ENCODE measurements at places on chromosomes 2 and 18. TPM values are rescaled to one million over a fixed set of nuclear protein-coding genes. Genes with fewer than 3 reads are reported as not detected.
A peak's percentile ranks its signal among the peaks of the same experiment; 100 is the strongest.

Gene MYO5B
- 0.70 TPM for total RNA-seq

Gene FZD7
- 0.19 TPM for total RNA-seq

Gene TMEM169
- 0.85 TPM for total RNA-seq

Gene TUBA3E
- total RNA-seq, result not detected

Gene HOXD9
- total RNA-seq, result 24.5 TPM

Gene FAM237A
- not detected for total RNA-seq

GRCh38 chr2:221176667-221177066 lies 395.4 kb downstream of the EPHA4 start:
- DNase-seq, result no peak

GRCh38 chr2:116687371-116687770 lies 1127.1 kb upstream of the DDX18 start:
- no peak for DNase-seq

DNA sequence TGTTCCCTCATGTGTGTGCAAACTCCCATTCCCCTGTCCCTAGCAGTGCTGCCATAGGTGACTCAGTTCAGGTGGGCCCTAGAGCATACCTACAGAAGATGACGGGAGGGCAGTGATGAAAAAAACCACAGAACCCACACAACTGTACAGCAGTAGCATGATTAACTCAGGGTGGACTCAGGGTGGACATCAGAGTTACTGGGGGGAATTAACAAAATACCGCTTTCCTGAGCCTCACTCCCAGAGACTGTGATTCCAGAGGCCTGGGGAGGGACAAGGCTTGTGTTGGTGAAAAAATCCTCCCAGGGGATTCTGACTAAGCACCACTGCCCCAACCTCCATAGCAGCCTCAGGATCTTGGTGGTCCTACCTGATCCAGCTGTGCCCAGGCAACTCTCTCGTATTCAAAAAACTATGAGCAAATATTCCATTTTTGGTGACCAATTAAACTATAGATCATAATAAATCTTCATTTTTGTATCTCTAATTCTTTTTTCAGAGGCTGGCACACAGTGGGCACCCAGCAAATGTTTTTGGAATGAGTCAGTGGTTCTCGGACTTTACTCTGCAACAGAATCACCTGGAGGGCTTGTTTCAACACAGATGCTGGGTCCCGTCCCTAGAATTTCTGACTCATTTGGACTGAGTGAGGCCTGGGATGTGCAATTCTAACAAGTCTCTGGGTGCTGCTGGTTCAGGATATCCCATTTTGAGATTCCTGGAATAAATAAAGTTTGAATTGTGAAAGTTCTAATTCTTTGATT lies 84.1 kb upstream of the NABP1 start:
- DNase-seq, result no peak

- no peak for DNase-seq
Observed at GRCh38 chr2:66772618-66773017, 337.7 kb downstream of the MEIS1 start.

- DNase-seq, result no peak
Observed at GRCh38 chr2:161424394-161424769, 8.3 kb downstream of the TBR1 start.

DNA sequence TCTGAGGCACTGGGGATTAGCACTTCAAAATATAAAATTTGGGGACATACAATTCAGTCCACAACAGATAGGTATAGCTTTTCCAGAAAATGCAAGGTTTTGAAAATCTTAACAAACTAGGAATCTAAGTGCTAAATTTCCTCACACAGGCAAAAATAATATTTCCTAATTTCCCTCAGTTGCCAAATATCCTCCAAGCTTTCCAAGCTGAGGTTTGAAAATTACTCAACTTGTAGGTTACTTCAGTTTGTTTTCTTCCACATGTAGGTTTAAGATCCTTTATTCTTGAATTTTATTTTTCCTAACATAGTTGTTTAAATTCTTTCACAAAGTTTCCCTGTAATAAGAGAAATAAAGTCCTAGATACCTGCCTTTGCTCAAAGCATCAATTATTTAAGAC lies 192.9 kb upstream of the NRXN1 start:
- no peak for DNase-seq

GRCh38 chr2:222756951-222757650 lies 85.6 kb downstream of the MOGAT1 start:
- peak; percentile 5 for DNase-seq

DNA sequence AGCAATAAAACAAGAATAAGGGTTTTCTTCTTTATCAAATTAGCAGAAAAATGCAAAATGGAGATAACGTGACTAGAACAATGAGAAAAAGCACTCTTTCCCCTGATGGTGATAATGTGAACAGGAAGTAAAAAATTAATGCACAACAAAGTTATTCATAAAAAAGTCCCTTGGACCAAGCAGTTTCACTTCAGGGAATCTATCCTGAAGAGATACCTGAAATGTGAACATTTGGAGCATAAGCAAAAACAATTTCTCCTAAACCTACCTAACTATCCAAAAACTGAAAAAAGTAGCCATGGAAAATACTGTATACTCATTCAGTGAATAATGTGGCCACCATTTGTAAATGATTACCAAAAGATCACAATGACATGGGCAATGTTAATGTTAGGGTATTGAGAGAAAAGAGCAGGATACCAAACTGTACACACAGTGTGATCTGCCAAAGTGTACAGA lies 48.7 kb downstream of the TRIP12 start:
- DNase-seq, result peak; percentile 25

DNA sequence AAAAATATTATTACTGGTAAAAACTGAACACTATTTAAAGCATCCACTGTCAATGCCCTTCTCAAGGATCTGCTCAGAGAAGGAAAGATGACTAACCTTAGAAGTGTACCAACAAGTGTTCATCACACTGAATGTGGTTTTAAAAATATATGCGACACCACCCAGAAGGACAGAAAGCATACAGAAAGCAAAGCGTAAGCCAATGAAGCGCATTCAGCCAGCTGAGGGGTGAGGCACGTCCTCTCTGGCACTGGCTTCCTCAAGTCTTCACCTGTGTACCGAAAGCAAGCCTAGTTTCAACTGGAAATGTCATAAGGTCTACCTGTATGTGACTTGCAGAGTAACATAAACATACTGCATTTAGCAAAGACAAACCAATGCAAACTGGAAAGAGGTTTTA lies 88.8 kb downstream of the PSMG2 start:
- no peak for DNase-seq

- DNase-seq, result no peak
Observed at GRCh38 chr2:238693337-238694093, 154.4 kb upstream of the TWIST2 start.

DNA sequence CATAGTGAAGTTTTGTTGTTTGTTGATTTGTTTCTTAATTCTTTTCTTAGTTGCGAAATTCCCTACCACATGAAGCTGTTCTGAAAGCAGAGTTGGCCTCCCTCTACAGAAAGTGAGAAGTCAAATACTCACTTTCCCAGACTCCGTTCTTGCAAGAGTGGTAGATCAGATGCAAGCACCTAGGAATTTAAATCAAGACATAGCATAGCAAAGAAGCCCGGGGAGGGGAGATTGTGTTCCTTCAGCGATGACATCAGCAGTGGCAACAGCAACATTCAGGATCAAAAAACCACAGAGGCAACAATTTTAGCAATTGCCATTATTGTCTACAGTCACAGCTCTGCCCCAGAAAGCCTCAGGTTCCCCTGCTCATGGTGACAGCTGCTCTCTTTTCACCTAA lies 580.0 kb downstream of the RNF144A start:
- DNase-seq, result no peak

GRCh38 chr2:219919506-219919905 lies 292.1 kb downstream of the SLC4A3 start:
- DNase-seq, result no peak

All from dermis blood vessel endothelial cell (primary cell).